Fibroblast of skin of left biceps (primary cell): ENCODE measurements at places on chromosomes 5 and 9.

- no peak for DNase-seq
Observed at GRCh38 chr9:35570709-35571504, 34.2 kb upstream of the TESK1 start.

DNA sequence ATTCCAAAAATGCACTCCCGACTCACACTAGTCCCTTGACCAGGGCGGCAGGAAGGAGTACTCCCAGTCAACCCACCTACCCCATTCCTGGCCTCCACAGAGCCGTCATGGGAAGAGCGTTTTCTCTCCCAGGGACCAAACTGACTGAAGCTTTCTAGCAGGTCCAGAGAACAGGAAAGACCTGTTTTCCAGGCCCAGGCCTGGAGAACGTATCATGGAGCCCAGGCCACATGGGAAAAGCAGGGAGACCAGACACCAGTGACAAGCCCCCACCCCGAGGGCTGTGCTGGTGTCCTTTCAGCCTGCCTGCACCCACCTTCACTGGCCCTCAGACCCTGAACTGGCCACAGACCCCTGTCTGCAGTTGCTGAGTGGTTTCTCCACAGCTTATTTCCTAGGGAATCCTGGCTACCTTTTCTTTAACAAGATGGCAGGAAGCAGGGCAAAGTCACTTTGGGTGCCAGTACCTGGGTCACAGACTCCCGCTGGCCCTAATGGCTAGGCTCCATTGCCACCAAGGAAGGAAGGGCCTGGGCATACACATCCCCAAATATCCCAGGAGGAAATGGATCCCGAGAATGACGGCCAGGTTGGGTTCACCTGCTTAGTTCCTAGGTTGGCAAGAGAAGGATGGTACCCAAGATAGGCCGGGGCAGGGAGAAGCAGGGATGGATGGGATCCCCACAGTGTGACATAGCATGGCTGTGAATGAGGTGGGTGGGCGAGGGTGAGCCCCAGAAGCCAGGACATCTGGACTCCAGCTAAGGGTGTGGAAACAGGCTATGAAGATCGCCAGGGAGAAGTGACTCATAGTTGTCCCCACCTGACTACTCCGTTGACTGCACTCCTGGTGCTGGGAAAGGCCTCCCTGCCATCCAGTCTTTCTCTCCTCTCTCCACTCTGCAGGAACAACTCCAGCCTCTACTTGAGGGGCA is 12.2 kb downstream of the CCNI2 start:
- DNase-seq = no peak

GRCh38 chr5:103114440-103114839 is 5.5 kb downstream of the GIN1 start:
- DNase-seq = no peak

GRCh38 chr5:130151239-130151638 is 247.0 kb downstream of the CHSY3 start:
- DNase-seq = no peak

DNA sequence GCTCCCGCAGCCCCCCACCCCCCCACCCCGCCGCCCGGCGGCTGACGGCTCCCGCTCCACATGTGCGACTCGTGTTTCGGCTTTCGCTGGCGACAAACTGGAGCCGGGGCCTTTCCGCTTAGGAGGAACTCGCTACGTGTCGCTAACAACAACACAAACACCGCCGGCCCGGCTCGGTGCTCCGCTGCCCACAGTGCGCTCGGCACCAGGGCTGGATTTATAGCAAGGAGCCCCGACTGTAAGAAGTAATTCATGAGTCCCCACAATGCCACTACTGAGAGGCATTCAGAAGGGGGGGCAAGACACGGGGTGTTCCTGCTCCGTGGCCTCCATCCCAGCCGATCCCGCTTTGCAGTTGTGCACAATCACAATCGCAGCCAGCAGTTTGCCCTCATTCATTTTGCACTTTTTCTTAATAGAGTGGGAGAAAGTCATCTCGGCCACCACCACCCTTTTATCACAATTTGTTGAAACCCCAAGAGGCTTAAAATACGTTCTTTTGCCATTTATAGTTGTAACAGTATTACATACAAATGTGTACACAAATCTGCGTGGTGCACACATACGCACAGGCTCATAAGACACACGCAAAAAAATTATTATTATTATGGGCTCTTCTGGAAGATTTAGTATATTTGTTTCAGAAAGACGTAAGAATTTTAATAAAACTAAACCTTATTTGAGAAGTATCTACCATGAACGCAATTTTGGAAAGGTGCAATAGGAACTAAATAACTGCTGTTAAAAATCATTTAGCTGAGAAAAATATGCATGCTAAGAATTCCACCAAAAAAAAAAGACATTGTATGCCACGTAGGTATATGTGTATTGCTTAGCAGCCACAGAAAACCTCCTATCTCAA is 48.1 kb downstream of the EBF1 start:
- no peak for DNase-seq

- DNase-seq = no peak
Observed at GRCh38 chr5:106127341-106127781, 1543.4 kb downstream of the EFNA5 start.
